ENCODE measurements at places on chromosomes 13 and 19.

- no peak for DNase-seq
These were observed 3.8 kb upstream of the SLC7A9 start for GRCh38 chr19:32873247-32873959.

- no peak for DNase-seq
These were observed 94.5 kb upstream of the MRI1 start for GRCh38 chr19:13669780-13670355.

DNA sequence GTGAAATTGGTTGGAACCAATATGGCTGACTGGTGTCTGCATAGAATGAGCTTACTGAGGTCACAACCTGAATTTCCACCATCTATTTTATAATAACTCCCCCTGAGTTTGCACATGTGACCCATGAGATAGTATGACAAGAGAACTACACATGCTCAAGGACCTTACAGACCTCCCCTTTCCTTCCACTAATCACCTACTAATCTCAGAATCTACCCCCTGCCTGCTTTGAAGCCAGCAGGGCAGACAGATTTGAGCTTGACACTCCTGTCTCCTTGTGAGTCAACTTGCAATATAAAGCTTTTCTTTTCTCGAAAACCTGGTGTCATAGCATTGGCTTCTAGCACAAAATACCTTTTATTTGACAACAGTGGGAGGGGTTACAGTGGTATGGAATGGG lies 248.4 kb downstream of the RFC3 start:
- DNase-seq, result no peak

DNA sequence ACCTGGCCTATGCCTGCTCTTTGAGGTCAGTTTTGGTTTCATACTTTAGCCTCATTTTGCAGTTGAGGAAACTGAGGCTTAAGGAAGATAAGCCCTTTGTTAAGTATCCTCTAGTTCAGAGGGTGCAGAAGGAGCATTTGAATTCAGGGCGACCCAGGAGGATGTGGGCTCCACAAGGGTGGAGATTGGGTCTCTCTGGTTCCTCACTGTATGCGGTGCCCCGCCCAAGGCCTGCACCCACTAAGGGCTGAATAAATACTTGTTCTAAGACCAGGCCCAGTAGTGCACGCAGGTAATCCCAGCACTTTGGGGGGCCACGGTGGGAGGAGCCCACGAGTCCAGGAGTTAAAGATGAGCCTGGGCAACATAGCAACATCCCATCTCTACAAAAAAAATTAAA lies 768 bp upstream of the SLC44A2 start:
- no peak for DNase-seq

DNA sequence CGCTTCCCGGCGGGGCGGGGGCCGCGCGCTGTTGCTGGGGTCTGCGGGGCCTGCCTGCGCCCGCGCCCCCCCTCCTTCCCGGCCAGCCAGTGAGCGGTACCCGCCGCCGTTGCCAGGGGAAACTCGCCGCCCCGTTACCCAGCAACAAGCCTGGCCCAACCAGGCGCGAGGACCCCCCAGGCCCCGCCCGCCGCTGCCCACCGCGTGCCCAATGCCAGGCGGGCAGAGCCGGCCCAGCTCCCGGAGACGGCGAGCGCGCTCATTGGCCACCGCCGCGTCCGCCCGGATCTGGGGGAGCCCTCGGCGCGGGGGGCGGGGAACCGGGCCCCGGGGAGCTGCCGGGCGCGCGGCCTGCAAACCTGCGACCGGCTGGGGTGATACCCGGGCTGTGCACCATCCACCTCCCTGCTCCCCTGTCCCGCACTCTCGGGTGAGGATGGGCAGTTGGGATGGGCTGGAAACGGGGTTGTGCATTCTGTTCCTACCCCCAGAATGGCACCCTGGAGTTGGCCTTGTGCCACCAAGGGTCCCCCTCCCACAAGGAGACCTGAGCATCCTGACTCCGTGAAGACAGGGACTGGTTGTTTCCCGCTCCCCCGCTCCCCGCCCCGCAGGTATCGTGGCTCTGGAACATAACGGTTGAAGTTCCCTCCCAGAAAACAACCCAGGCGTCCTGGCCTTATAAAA lies 8.8 kb upstream of the BBC3 start:
- DNase-seq, result no peak

DNA sequence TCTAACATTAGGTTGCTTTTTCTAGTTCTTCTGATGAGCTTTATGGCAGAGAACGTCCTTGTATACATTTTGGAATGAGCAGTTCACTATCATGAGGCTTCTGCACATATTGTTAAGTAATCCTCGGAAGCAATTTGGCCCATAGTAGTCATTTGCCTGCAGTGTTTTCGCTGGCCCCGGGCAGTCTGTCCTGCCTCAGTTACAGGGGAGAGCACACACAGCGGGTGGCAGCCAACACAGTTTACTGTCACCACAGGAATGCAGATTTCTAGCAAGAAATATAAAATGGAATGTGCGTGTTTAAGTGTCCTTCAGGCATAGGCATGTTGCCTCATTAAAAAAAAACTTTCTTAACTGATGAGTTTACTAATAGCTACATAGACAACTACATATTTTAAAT lies 71.5 kb upstream of the GJB6 start:
- DNase-seq, result no peak

GRCh38 chr19:14517446-14517839 lies 754 bp downstream of the DNAJB1 start:
- no peak for DNase-seq

- DNase-seq, result no peak
These were observed at the start of gene SMIM24 for GRCh38 chr19:3480383-3481091. Gene SMIM24, minus strand, starts transcription at chr19:3480525. Its CDS starts 62 bp downstream, at chr19:3480463.

- no peak for DNase-seq
These were observed 25.1 kb downstream of the TMEM255B start for GRCh38 chr13:113783966-113784644.

DNA sequence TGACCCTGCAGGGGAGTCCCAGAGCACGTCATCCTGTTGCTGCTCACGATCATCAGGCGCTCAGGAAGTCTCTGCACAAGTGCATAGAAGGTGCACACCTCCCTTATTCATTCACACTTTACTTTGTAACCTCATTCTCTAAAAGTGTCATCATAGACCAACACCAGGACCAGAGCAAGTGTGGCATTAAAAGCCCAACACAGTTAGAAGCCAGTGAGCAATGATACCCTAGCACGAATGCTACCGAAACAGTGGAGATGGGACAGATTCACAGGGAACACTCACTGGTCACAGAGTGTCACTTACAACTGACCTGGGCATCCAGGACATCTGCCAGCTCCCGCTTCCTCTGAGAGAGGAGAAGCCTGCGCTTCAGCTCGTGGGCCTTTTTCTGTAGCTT lies 17.0 kb downstream of the HAUS8 start:
- no peak for DNase-seq

GRCh38 chr19:54077334-54077733 lies 3.8 kb downstream of the TARM1 start:
- no peak for DNase-seq

DNA sequence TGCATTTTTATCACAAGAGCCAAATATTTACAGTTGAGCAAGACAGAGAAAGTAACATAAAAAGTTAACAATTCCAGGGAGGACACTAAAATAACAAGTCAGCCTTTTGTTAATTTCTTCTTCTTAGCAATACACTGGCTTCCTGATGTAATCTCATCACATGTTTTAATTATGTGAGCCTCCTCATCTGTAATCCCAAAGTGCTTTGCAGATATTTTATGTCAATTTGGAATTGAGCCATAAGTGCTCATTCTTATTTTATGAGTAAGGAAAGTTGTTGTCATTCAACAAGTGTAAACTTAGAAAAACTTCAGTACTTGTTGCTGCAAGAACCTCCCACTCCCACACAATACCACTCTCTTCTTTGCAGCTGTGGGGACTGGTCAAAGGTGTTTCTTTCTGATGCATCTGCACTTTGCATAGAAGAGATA lies 223.6 kb downstream of the GPC6 start:
- DNase-seq, result no peak

GRCh38 chr13:113816254-113816929 lies 47.5 kb downstream of the GAS6 start:
- no peak for DNase-seq

DNA sequence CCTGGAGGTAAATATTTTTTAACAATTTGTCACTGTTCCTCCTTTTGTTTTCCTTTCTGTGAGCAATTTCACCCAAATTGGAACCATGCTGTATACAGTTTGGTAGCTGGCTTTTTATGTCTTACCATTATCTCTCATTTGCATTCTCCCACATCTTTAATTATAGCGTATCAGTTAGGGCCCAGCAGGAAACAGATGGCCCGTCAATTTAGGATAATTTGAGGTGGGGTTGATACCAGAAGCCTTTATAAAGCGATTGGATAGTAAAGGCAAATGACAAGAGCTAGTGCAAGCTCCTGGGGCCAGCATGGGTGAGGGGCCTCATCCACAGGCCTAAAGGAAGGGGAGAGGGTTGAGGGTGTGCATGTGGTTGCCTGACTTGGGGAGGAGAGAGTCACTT lies 3.8 kb upstream of the IFNL4 start:
- DNase-seq, result no peak

GRCh38 chr19:33129901-33130300 lies 2.0 kb upstream of the WDR88 start:
- no peak for DNase-seq

- no peak for DNase-seq
These were observed 734 bp upstream of the SERTAD3 start for GRCh38 chr19:40444825-40445312.

DNA sequence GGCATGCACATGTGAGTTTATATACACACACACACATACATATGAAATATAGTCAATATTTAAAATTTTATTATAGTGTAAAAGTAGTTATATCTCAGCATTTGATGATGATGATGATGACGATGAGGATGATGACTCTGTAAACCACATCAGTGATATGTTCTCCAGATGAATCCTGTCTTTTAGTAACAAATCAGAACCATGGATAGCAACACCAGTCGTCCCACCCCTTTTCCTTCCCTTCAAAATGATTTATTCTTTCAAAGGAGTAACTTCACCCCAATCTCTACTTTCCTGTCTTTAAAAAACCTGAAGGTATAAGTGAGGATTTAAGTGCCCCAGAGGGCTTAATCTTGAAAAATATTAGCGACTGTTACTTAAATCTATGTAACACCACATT lies 74.1 kb downstream of the DCLK1 start:
- DNase-seq, result no peak

- no peak for DNase-seq
These were observed 17.8 kb downstream of the FLT1 start for GRCh38 chr13:28476919-28477708.

GRCh38 chr13:29505950-29506349 lies 89.5 kb downstream of the SLC7A1 start:
- no peak for DNase-seq

DNA sequence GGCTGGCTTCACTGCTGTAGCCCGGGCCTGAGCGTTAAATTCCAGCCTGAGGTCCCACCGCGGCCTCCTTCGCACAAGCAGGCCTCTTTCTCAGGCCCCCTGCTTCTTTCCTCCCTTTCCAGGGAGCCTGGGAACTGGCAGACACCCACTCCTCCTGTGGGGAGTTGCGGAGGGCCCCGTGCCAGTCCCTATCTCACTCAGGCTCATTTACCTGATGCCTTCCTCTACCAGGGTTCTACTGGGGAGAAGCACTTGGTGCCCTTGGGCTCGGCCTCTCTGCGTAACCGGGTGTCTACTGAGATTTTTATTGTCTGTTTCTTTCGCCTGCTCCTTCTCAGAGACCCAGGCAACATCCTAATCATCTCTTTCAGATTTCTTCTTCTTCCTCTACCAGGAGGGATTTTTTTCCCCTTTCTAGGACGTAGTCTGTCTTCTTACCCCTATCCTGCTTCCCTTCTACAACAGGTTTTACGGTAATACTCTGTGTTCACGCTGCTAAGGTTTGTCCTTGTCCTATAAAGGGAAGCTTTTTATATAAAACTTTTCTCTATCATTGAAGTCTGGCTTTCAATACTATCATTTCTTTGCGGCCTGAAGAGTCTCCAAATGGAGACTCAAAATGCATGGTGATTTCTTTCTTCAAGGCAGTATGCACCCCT lies 135.4 kb upstream of the GPR12 start:
- no peak for DNase-seq

Measured in NCI-H1048 (cell line).